ENCODE measurements at places on chromosomes 11 and 22.

- no peak for DNase-seq
Measured at GRCh38 chr11:10561947-10562346, 6.5 kb downstream of the LYVE1 start.

GRCh38 chr22:19810381-19811201 is 44.1 kb downstream of the GNB1L start:
- DNase-seq, result no peak

- no peak for DNase-seq
Measured at GRCh38 chr11:12167061-12168000, 56.9 kb downstream of the MICAL2 start.

DNA sequence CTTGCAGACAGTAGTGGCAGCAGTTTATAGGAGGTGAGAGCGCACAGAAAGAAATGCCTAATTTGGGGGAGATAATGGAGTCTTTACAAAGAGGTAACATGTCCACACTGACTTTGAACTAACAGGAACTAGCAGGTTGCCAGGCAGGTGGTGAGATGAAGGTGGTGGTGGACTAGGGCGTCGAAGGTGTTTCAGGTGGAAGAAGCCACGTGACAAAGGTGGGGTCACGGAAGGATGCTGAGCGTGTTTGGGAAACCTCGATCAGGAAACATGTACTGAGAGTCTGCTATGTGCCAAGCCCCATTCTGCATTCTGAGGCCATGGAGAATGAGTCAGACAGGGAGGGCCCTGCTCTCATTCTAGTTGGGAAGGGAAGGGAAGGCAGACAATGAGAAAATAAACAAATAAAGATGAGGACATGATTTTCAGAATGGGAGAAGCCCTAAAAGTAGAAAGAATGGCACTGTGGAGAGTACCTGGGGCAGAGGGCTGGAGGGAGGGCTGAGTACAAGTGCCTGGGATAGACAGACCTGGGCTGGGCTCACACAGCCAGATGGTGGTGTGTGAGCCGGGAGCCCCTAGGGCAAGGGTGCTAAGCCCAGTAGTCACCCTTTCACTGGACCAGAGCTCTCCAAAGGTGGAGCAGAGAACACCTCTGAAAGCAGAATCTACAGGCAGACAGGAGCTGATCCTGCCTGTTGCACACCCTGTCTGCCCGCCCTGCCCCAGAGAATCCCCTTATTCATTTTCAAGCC is 16.2 kb upstream of the NNMT start:
- no peak for DNase-seq

DNA sequence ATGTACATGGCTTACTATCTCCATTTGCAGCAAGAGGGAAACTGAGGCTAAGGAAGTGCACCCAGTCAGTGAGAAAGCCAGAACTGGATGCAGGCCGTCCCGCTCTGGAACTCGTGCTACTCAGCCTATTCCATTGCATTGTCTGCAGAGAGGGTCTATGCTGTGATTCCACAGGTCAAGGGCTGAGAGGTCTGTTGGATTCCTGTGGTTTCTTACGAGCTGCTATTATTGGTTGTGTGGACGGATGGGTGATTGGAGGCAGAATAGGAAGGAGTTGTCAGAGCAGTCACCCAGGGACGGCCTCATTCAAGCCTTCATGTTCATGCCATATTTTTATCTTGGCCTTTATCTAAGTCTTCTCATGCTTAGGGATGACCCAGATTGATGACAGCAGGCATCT is 33.4 kb downstream of the SCGB1A1 start:
- DNase-seq, result no peak

DNA sequence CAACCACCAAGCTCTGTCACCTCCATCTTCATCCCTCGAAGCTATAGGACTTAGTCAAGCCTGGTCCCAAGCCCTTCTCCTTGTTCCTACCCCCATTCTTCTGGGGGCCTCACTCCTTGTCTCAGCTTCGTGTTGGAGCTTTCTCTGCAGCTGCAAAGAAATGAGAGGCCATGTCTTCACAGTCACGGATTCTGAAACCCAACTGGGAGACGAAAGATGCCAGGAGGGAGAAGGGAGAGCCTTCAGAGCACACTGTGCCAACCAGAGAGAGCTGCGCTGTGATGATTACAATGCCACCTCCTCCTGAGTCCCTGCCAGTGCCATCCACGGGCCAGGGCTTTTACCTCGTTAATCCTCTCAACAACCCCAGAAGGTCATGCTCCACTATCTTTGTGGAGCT is 469.3 kb downstream of the TBC1D22A start:
- DNase-seq, result no peak

DNA sequence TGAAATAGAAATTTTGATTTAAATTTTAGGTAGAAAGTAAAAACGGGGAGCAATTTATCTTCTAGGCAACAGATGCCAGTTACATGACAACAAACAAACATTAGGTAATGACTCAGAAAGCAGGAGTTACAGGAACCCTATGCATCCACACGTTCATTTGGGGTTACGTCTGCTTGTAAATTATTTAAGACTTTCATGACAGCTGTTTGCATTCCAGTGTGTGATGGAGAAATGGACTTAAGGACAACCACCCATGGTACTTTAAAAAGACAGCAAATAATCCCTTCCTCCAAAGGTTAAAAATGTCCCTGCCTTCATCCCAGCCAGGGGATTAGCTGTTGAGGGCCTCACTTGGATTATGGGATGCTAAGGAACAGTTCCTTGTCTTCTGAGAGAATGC is 11.8 kb downstream of the E2F8 start:
- DNase-seq, result no peak

GRCh38 chr11:38672445-38672844 is 2074.4 kb upstream of the RAG2 start:
- no peak for DNase-seq

GRCh38 chr11:66835768-66836405 is 7.4 kb upstream of the RCE1 start:
- DNase-seq, result no peak

GRCh38 chr11:19980957-19981669 is 179.2 kb downstream of the DBX1 start:
- no peak for DNase-seq

DNA sequence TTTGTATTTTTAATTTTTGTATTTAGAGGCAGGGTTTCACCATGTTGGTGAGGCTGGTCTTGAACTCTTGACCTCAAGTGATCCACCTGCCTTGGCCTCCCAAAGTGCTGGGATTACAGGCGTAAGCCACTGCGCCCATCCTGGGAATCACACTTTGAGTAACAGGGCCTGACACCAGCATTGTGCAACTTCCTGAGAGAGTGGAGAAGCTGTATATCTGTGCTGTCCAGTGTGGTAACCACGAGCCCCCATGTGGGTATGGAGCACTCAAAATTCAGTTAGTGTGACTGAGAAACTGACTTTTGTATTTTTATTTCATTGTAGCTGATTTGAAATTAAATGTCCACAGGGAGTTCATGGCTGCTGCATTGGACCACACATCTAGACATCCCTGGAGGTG is 36.2 kb downstream of the MPPED1 start:
- DNase-seq, result no peak

DNA sequence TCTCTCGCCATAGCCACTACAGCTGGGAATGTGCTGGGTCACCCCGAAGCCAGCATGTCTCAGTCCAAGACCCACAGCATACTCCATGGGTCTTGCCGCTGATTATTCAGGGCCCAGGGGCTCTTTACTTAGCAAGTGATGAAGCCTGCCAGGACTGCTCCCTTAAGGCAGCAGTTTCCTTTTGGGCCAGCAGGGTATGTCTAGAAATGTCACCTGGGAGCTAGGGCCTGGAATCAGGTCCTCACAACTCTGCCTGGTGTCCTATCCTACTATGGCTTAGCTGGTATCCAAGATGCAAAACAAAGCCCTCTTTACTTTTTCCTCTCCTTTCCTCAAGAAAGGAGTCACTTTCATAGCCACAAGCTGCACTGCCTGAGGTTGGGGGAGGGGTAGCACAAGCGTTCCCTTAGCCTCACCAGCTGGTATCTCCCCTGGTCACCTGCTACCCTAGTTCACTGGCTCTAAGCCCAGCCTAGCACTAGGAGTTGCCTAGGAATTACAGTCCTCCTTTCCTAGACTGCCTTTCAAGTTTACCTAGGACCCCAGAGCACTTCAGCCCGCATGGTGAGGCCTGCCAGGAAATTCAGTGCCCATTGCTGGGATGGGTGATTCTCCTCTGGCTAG is 22.6 kb upstream of the NCR3LG1 start:
- no peak for DNase-seq

GRCh38 chr11:46002189-46002588 is 79.7 kb downstream of the LARGE2 start:
- DNase-seq, result no peak

DNA sequence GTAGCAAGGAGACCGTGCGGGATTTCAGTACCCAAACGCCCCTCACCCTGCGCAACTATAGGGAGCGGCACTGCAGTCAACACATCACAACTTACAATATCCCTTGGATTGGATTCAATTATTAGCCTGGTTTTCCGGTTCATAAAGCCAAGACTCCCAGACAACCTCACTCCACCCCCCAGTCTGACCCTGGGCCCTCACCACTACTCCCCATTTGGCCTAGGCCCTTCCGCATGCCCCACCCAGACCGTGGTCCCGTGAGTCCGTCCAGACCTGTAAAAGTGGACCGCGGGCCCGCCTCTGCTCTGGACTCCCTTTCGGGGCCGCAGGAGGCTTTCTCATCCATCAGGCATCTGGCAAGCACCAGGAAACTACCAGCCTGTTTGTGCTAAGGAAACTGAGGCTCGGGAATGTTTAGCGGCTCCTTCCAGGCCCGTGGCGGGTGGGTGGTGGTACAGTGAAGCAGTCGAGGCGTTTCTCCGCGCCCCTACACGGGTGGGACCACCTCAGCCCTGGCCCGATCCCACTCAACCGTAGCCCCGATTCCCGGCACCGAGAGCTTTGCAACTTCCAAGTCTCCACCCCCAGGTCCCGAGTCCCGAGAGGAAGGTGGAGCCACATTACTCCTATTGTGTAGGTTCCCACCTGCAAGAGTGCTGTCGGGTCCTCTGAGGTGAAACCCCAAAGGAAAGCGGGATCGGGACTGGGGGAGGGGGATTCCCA is 679 bp upstream of the DPP3 start:
- DNase-seq, result peak; percentile 75

DNA sequence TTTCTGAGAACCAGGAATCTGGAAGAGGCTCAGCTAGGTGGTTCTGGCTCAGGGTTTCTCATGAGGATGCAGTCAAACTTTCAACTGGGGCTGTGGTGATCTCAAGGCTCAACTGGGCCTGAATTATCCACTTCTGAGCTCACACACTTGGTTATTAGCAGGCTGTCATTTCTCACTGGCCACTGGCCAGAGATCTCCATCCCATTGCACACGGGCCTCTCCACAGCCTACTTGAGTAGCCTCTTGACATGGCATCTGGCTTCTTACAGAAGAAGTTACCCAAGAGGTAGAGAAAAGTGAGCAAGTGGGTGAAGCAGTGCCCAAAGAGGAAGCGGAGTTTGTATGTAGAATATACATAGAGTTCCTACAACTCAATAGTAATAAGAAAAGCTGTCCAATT is 16.0 kb downstream of the CALCA start:
- no peak for DNase-seq

GRCh38 chr11:44029507-44029845 is 18.3 kb upstream of the ACCSL start:
- no peak for DNase-seq

GRCh38 chr11:128559496-128560103 is 27.8 kb downstream of the ETS1 start:
- DNase-seq, result no peak

- no peak for DNase-seq
Measured at GRCh38 chr11:8586184-8586583, 7.8 kb downstream of the STK33 start.

DNA sequence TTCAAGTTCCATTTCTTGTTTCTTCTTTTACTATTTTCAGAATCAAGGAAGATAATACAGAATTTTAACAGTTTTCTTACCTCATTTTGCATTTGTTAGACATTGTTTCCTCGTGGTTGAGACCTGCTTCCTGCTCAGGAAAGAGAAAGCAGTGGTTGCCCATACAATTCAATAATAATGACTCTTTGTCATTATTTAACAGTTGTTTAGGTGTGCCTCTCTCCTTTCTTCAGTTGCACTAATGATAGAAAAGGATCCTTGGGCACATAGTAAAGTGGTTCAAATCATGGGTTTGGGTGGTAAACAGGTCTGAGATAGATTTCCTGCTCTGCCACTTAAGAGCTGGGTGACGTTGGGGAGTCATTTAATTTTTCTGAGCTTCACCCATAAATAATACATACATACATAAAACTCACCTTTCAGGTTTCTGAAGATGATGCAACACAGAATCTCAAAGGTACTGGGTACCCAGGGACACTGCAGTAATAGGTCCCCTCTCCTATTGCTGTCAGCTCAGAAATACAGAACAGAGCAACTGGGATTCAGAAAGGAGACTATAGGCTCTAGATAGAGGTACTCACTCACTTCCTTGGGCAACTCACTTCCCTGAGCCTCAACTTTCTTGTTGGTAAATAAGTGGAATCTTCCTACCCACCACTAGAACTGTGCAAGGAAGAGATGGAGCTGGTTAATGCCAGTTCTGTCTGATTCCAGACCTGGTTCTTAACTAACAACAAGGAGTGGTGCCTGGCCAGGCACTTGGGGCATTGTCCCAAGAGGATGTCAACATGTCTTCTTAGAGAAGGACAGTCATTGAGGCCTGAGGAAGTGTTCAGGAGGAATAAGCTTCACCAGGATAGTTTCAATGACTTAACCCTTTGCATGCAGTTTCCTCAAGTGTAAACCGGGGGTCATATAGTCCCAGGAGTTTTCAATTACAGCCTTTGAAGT is 34.9 kb downstream of the CD44 start:
- no peak for DNase-seq

DNA sequence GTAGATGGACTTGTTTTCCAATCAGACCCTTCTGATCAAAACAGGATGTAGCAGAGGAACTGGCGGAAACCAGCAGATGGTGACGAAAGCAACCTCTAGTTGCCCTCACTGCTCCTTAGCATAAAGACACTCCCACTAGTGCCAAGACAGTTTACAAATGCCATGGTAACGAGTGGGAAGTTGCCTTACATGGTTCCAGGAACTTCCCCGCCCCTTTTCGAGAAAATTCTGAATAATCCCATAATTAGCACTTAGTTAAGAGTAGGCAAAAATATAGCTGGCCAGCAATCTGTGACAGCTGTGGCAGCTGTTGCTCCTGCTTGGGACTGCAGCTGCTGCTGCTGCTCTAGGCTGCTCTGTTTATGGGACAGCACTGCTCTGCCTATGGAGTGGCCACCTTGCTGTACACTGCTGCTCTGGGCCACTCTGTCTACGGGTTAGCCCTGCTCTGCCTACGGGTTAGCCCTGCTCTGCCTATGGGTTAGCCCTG is 33.4 kb upstream of the SORL1 start:
- DNase-seq, result no peak

DNA sequence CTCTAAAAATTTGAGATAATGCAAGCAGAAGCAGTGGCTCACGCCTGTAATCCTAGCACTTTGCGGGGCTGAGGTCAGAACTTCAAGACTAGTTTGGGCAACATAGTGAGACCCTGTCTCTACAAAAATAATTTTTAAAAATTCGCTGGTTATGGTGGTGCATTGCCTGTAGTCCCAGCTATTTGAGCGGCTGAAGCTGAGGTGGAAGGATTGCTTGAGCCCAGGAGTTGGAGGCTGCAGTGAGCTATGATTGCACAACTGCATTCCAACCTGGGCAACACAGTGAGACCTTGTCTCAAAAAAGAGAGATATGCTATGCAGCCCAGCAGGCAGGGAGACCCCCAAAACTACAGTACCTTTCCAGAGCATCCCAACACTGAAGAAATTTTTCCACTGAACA is 2.3 kb downstream of the CTSC start:
- DNase-seq, result no peak

- DNase-seq, result no peak
Measured at GRCh38 chr22:35525687-35526332, 14.8 kb upstream of the RASD2 start.

- peak; percentile 49 for DNase-seq
Measured at GRCh38 chr22:41447435-41448188, 1.0 kb upstream of the TOB2 start.
